ENCODE measurements at places on chromosomes 6 and 20.
A peak's percentile ranks its signal among the peaks of the same experiment; 100 is the strongest.

DNA sequence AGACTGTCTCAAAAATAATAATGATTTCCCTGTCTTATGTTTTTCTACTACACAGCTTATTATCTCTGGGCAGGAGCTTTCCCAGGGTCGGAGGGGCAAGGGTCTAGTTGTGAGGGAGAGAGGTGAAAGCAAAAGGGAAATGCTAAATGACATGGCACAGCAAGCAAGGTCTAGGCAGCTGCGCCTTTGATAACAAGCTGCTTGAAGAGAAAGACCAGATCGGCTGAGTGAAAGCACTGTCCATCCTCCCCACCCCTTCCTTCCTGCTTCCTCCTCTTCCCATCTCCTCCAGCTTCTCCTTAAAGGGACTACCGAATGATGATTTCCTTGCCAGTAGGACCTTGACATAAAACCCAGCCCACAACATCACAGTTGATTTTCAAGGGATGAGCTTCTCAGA lies 158.1 kb upstream of the AKAP12 start:
- DNase-seq, result no peak

GRCh38 chr6:117906958-117907600 lies at the start of gene SLC35F1:
Gene SLC35F1 (plus strand): TSS chr6:117907264.
- DNase-seq, result peak; percentile 25

DNA sequence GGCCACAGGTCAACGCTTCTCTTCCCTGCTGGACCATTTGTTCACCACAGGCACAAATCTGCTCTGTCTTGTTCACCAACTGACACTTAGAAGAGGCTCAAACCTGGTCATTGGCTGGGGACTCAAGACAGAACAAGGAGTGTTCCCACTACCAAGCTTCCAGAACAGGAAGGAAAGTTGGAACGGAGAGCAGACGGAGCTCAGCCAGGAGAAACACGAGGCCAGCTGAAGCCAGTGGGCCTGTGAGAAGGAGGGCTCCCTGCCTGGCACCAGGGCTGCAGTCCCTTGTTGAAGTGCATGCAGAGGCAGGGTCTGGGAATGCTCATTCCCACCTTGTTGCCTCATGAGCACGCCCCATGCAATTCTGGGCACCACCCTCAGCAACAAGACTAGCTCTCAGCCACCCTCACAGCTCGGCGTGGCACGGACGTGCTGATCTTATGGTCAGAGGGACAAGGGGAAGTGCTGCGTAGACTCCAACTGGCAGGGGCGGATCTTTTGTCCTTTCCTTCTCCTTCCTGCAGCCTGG lies 236.6 kb upstream of the QKI start:
- DNase-seq, result no peak

GRCh38 chr20:62305149-62305764 lies 2.5 kb downstream of the ADRM1 start:
- no peak for DNase-seq

DNA sequence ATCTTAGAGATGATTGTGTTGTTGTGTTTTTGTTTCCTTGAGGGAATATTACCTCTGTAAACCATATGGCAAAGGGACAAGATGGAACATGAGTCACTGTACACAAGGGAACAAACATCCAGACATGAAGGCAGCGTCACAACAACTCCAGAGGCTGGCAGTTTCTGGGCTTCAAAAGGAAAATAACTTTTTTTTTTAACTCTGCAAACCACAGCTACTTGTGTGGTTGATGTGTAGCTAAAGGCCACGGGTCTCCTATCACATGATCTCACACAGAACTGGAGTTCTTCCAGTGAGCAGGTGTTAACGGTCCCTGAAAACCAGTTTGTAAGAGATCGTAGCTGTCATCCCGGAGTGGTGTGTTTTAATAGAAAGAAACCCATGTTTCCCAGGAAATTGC lies 33.2 kb upstream of the HBS1L start:
- no peak for DNase-seq

- no peak for DNase-seq
Observed at GRCh38 chr6:97438011-97438671, 155.1 kb upstream of the MMS22L start.

DNA sequence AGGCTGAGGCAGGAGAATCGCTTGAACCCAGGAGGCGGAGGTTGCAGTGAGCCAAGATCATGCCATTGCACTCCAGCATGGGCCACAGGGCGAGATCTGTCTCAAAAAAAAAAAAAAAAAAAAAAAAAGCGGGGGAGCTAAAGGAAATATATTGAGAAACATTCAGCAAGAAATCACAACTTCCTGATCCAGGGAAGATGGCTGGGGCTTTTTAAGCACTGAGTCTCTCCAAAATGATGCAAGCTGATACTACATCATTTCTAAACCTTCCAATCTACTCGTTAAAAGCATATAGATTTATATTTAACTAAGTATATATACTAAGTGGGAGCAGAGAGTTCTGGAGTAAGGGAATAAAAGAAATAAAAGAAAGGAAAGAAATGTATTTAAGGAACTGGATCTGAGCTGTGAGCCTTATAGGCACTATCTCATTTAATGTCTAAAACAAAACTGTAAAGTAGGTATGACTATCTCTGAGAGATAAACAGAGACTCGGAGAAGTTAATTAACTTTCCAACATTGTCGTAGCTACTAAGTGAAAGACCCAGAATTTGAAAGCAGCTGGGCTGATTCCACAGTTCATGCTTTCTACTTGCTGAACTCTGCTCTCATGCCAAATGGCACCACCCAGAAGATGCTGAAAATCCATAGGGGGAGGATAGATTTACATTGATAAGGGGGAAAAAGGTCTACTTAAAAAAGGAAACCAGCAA lies 215.0 kb upstream of the MARCKS start:
- no peak for DNase-seq

- DNase-seq, result no peak
Observed at GRCh38 chr20:45873409-45874103, 7.5 kb upstream of the ZSWIM1 start.

DNA sequence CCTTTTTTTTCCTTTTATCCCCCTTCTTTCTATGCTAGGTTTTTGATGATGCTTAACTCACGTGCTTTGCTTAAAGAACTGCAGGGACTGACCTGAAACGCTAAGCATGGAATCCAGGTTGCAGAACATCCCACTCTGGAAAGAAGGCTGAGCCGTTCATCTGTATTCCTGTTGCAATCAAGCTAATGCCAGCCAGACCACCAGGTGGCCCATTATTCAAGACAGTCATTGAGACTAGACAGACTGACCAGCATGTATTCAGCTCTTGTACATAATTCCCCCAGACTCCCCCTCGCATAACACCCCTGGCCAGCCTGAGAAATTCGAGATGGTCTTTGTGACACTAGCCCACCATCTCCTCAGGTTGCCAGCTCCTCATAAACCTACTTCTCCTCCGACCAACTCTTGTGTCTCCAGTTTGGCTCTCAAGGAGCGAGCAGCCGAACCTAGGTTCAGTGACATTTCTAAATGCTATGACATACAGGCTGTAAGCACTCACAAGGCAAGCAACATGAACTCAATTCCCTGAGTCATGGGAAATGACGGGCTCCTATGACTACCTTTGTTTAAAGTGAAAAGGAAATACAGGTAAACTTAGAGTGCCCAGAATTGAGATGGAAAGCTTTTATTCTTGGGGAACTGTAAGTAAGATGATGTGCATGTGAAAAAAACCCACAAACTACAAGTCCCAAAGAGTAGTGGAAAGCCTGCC lies 309.3 kb upstream of the CDYL start:
- DNase-seq, result no peak

GRCh38 chr6:107129370-107129925 lies 14.1 kb upstream of the BEND3 start:
- DNase-seq, result no peak

GRCh38 chr6:107735906-107736635 lies 88.0 kb downstream of the SCML4 start:
- DNase-seq, result no peak

DNA sequence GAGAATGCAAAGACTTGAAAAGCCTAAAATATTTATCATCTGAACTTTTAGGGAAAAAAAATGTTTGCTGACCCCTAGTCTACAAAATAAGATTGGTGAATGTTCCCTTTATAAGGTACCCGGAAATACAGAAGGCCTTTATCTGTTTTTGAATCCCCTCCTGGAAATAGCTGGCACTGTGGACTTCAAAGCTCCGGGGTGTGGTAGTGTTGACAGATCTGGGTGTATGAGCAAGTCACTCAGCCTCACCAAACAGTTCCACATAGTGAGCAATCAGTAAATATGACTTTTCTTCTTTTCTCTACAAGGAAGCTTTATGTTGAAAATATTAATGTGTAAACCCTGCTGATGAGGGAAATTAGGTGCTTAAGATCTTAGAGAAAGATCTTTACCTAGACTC lies 29.2 kb upstream of the HTR1B start:
- DNase-seq, result no peak

DNA sequence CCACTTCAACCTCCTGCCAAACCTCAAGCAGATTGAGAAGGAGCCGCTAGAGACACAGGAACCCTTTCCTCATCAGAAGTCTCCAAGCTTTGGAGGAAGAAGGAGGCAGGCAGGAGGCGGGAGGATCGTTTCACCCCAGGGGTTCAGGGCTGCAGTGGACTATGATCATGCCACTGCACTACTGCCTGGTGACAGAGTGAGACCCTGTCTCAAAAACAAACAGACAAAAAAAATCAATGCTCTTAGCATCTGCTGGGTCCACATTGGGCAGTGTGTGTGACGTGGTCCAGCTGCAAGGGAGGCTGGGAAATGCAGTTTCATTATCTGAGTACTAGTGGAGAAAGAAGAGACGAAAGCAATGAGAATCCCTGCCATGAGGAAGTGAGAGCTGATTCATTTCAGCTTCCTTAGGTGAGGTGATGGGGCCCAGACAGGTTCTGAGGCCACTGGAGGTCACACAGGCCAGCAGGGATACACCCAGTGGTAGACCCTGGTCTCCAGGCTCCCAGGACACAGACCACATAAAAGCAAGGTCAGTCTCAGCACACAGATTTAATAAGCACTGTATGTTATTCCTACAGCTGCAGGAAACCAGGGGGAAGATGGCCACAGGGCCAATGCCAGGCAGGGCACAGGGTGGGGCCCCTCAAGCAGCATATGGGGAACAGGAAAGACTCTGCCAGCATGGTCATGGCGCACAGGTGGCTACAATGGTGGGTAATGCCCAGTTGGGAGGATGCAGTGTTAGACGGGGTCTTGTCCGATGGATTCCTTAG lies 4.3 kb downstream of the GFRA4 start:
- DNase-seq, result no peak
